ENCODE measurements at places on chromosomes 1 and 21.

DNA sequence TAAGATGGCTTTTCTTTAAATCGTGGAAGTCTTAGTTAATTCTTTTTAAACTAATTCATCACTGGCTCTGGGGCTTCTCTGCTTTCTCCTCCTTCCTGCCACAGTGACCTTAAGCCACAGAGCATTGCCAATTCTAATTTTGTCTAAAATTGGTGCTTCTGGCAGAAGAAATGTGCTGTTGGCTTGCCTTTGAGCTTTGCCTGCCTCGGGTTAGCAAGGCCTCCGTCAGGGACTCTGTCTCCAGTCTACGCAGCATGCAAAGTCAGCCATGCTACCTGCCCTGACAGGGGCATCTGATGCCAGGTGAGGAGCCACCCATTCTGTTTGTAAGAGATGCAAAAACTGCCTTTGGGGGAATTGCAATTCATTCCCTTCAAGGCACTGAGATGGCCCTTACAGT is 25.2 kb downstream of the CLDN14 start:
- no peak for DNase-seq

DNA sequence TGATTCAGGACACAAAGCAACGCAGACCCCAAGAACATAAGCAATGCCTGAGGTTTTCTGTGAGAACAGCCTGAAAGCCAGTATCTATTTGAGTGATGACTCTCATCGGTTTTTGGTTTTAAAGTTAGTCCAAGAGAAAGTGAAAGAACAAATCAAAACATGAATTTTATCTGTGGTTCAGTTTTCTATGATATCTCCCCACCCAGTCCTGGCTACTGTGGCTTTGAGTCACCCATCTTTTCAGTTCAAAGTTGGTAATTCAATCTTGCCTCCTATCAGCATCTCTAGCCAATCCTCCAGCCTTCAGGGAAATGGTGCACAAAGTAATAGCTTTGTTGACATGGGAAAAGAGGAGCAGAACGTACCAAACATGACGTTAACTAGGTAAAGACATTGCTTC is 40.5 kb upstream of the KRTAP19-8 start:
- DNase-seq, result no peak

DNA sequence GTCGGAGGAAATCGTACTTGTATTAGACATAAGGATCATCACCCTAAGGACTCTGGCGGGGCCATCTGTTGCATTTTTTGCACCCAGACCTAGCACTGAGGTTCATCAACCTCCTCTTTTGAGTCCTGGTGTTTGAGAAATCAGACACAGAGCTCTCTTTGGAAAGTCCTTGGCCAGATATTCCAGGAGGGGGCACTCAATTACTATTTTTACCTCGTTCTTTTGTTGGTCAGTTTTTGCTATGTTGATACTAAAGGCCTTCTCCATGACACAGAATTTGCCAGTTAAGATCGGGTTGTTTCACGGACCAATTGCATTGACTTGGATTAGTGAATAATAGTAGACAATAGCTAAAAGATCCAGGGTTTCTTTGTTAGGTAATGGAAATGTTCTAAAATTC is 711.2 kb downstream of the KCNT2 start:
- no peak for DNase-seq

DNA sequence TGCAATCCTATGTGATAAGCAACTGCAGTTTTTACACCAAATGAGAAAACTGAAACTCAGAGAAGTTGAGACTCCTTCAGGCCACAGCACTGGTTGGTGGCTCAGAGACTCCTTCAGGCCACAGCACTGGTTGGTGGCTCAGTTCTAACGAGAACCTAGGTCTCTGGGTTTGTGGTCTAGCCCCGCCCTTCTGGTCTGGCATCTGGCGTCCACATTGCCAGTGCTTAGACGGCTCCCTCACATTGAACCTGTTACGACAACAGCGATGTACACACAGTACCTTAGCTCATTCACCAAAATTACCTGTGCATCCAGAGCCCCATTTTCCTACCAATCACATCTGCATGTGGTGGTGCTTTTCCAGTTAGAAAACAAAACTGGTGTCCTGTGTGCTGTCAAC is 66.1 kb downstream of the NID1 start:
- no peak for DNase-seq

DNA sequence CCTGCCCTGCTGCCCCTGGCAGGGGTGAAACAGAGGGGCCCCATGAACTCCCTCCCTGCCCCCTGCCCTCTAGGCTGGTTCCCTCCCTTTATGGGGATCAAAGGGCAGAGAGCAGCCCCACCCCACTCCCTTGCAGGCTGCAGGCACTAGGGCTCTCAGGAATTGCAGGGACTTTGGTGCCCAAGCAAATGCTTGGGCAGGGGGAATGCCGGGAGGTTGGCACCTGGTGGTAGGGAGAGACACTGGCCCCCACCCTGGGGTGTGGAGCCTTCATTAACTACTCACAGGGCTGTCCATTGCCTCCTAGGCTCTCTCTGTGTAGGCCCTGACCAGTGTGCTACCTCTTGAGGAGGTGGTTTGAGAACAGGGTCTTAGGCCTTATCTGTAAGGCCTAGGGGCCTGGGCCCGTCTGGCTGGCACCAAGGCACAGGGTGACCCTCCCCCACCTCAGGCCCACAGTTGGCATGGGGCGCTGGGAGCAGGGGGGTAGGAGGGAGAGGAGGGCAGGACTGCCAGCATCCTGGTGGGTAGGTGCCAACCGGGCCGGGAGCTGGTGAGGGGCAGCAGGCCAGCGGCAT is 4.7 kb downstream of the ZBTB7B start:
- DNase-seq, result no peak

- no peak for DNase-seq
Measured at GRCh38 chr1:156154317-156154749, 948 bp downstream of the SEMA4A start.

DNA sequence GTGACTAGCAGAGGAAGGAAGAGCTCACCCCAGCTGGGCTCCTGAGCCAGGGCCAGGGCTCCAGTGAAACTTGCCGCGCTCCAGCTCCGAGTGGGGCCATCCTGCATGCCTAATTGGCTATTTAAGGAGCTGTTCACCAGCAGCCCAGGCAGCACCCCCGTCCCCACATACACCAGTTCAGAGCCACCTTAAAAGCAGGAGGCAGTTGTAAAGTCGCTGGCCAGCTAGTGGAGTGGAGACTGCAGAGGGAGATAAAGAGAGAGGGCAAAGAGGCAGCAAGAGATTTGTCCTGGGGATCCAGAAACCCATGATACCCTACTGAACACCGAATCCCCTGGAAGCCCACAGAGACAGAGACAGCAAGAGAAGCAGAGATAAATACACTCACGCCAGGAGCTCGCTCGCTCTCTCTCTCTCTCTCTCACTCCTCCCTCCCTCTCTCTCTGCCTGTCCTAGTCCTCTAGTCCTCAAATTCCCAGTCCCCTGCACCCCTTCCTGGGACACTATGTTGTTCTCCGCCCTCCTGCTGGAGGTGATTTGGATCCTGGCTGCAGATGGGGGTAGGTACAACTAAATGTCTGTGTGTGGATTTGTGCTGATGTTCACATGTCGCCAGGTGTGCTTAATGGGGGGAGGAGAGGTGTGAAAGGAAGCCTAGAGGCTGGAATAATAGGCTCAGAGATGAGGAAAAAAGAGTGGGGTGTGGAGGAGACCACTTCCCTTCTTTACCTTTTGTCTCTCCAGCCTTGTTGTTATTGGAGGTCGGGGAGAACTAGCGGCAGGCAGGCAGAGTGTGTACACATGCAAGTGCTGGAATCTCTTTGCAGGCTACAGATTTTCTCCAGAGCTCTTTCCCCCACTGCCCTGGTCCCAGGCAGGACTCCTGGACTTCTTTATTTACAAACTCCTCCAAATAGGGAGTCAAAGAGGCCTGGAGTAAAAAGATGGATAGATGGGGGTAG is at the start of gene CA14:
Gene CA14 (plus strand): TSS at position 151 of the 962 bp plus-strand sequence. CDS start 355 bp downstream, at position 506.
- no peak for DNase-seq

- DNase-seq, result no peak
Measured at GRCh38 chr21:14487490-14488432, 58.4 kb downstream of the SAMSN1 start.

GRCh38 chr1:226310245-226310540 is 1.2 kb upstream of the LIN9 start:
- no peak for DNase-seq

GRCh38 chr1:167631936-167632614 is 2.0 kb downstream of the RCSD1 start:
- DNase-seq, result no peak

GRCh38 chr1:159441360-159441759 is 1.8 kb downstream of the OR10J1 start:
- DNase-seq, result no peak

- DNase-seq, result no peak
Measured at GRCh38 chr1:116916533-116917445, 7.1 kb downstream of the PTGFRN start.
